CD4-positive, alpha-beta T cell treated with Interleukin-6 for 4 hours (primary cell): ENCODE measurements at places on chromosomes 12 and 14.

DNA sequence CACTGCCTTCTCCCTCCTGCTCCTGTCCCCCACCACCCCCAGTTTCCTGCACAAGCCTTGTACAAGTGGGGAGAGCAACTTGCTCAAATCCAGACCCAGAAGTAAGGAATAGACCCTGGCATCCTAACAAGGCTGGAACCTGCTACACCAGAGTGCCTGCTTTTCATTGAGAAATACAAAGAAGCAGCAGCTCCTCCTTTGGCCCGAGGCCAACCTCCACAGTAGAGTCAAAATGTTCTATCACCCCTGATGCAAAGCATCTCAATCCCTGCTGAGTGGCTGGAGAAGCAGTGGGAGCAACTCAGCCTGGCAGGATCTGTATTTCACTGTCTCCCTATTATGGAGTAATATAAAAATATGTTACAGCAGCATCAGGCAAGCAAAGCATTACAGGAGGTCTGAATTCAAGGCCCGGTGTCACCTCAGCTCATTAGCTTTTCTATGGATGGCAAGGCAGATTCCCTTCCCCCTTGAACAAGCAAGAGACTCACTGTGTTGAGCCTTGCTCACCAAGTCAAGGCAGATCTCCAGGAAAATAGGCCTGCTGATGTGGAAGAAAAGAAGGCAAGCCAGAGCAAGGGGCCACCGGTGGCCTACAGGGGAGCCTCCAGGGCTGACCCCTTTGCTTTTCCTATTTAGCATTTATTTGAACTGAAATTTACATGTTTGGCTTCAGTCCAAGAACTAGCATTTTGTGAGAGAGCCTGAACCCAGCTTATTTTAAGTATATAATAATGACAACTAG lies 186.3 kb upstream of the EGLN3 start:
- DNase-seq = no peak

GRCh38 chr12:55068416-55069010 lies 48.7 kb downstream of the NEUROD4 start:
- peak; percentile 10 for DNase-seq

GRCh38 chr12:100643246-100643645 lies 69.8 kb downstream of the GAS2L3 start:
- DNase-seq = no peak

- DNase-seq = no peak
Measured at GRCh38 chr14:39406560-39406959, 25.7 kb downstream of the FBXO33 start.

DNA sequence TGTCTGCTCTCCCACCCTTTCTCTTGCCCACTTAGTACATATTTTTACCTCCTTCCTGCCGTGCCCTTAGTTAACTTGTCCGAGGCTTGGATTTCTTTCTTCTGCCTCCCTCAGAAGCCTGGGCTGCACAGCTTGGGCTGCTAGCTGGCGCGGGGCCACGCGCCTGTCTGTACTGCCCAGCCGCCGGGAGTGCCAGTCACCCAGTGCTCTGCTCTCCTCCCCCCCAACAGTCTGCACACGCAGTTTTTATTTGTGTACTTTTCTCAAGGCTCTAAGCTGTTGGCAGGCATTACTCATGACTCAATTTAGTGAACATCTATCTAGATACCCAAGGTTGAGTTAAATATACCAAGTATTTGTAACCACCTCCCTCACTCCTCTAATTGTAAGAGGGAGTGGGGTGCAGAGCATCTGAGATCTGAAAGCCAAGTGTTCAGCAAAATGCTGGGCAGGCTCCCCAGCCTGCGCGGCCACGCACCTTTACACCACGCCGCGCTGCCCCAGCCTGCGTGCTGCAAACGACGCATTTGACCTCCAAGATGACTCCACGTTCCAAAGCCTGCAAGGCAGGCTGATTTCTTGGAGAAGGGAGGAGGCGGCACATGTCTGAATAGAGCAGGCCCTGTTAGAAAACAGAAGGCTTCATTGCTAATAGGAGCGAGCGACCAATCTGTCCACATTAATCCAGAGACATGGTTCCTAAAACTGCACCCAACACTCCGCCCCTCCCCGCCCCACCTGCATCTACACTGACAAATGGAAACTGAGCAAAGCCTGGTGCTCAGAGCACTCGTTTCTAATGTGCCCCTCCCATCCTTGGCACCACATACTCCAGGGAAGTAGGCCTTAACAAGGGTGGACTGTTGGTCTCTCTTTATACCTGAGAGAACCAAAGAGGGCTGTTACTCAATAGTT lies 18.2 kb upstream of the CACNA2D4 start:
- no peak for DNase-seq

- DNase-seq = no peak
Measured at GRCh38 chr14:100780646-100781355, 45.1 kb upstream of the MEG3 start.

- DNase-seq = peak; percentile 26
Measured at GRCh38 chr14:52175982-52176502, 91.5 kb upstream of the PTGDR start.

- DNase-seq = no peak
Measured at GRCh38 chr14:105617201-105617777, 90.9 kb downstream of the TMEM121 start.

- DNase-seq = no peak
Measured at GRCh38 chr14:40347675-40348074, 915.4 kb upstream of the FBXO33 start.

DNA sequence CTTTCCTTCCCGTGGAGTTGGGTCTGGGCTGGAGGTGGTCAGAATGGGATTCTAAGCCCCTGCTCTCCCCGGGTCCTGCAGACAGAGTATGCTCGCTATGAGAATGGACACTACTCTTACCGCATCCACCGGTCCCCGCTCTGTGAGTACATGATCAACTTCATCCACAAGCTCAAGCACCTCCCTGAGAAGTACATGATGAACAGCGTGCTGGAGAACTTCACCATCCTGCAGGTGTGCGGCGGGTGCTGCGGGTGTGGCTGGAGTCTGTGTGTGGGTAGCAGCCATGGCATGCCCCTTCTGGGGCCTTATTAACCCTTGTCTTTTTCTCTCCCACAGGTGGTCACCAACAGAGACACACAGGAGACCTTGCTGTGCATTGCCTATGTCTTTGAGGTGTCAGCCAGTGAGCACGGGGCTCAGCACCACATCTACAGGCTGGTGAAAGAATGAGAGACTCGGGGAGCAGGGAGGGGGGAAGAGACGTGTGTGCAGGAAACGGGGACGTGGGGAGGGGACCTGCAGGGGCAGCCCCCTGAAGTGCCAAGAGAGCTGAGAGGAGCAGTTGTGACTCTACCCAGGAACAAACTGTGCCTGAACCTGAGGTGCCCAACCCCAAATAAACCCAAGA lies 37.0 kb upstream of the TSPAN9 start:
- DNase-seq = no peak

DNA sequence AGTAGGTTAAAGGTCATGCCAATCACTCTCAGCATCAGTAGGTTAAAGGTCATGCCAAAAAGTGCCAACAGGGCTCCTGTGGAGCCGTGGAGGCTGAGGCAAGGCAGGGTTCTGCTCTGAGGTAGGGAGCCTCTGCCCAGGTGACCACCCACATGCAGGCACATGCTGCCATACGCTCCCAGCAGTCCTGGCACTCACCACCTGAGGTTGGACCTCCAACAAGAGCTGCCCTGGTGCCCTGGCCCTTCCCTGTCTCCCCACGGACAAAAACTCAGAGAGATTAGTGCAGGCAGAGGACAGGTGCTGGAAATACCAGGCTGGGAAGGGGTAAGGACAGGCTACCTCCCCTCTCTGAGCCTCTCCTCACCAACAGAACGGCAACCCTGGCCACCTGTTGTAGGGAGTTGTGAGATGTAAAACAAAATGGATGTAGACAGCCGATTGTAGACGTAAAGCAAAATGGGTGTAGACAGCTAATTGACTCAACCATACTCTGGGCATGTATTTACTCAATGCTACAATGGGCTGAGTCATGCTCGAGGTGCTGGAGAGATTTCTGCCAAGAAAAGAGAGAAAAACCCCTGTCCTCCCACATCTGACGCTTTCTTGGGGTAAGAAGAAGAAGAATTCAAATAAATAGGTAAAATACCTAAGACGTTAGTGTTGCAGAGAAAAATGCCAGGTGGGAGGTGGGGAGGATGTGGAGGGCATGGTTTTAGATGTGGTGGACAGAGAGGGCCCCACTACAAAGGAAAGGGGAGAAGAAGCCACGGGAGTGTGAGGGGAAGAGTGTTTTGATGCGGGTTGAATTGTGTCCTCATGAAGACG lies 32.4 kb downstream of the LTBP2 start:
- DNase-seq = no peak

GRCh38 chr14:31944256-31945073 lies 132.6 kb upstream of the ARHGAP5 start:
- peak; percentile 36 for DNase-seq

DNA sequence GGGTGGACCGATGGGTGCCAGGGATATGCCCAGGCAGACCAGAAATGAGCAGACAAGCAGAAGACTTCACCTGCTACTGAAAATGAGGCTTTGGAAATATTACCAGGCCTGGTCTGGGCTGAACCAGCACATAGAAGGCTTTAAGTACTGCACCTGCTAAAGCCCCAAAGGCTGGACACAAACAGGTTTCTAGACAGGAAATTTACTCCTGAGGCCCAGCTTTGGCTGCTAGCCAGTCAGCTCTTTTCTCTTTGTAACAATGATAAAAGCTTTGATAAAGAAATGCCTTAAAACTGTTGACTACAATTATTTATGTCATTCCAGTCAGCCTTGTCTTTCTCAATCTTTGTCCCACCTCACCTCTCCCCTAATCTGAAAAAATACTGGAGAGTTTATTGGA lies 228.9 kb upstream of the EGLN3 start:
- no peak for DNase-seq

DNA sequence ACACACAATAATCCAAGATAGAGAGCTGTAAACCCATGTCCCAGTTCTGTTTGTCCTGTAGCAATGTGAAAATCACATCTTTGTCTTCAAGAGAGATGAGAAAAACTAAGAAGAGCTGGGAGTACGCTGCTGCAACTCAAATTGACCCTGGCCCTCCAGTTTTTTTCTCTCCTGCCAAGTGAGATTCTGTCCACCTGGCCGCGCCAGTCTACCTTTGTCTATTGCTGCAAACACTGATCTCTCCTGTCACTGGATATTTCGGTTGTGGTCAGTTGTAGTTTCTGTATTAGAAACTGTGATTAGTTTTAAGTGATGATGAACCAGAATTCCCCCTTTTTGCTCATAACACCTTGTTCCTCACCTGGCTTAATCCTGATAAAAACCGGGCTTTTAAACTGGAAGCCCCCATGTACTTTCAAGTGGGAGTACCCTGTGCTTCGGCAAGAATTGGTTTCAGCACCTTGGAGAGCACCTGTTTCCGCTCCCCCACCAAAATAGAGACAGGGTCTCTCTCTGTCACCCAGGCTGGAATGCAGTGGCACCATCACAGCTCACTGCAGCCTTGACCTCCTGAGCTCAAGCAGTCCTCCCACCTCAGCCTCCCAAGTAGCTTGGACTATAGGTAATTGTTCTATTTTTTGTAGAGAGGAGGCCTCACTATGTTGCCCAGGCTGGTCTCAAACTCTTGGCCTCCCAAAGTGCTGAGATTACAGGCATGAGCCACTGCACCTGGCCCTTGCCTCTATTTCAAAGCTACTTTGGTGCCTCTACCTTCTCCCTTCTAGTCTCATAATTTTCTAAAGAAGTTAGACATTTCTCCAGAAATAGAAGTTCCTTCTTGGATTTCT lies 156.8 kb downstream of the PHETA1 start:
- no peak for DNase-seq

DNA sequence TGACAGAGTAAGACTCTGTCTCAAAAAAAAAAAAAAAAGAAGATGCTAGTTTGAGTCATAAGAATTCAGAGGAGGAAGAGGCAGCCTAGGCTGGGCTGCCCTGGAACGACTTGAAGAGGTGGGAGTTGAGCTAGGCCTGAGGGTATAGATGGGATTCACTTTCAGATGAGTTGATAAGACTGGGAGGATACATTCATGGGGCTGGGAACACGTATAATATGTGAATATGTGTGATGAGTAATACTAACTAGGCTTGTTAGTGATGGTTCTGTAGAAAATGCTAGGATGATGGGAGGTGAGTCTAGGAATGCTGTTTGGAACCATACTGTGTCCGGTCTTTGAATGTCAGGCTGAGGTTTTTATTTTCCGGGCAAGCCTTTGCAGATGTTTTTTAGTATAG lies 9.0 kb downstream of the PLEKHA5 start:
- DNase-seq = no peak

GRCh38 chr12:111441107-111441928 lies 35.6 kb downstream of the SH2B3 start:
- no peak for DNase-seq

DNA sequence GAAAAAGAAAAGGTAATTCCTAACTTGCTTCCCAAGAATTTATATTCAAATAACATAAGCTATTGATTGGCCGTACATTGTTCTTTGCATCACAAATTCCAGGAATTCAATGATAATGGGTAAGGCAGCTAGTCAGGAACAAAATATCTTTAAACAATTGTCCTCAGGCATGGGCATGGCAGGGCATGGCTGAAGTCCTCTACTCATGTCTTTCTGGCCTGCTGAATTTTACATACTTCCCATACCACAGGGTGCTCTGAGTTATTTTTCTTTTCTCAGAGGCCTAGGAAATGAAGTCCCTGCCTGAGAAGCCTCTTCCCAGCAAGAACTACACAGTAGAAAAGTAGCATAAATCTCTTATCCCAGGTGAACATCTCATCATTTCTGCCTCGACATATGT lies 15.1 kb upstream of the DRAM1 start:
- DNase-seq = no peak

DNA sequence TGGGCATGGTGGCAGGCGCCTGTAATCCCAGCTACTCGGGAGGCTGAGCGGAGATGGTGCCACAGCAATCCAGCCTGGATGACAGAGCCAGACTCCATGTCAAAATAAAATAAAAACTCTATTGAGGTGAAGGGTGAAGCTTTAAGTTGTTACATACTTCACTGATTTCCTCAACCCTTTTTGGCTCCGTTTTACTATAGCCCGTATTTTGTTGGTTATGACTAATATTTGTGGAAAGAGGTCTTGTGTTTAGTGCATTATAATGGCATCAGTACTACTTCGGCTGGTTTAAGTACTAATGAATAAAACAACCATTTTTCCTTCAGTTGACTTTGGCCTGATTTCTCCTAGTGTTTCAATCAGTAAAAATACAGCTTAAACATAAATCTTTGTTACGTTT lies 27.0 kb upstream of the SLC2A14 start:
- DNase-seq = no peak
